BJ (cell line): ENCODE measurements at places on chromosomes 3 and 15.

GRCh38 chr15:57640930-57641682, 49.4 kb downstream of the MYZAP start:
- DNase-seq = no peak

- DNase-seq = no peak
Observed at GRCh38 chr3:76756577-76756976, 283.3 kb upstream of the ROBO2 start.

- DNase-seq = no peak
Observed at GRCh38 chr15:67707520-67708283, 117.6 kb upstream of the SKOR1 start.

- DNase-seq = no peak
Observed at GRCh38 chr15:31957581-31957980, 72.7 kb upstream of the CHRNA7 start.

DNA sequence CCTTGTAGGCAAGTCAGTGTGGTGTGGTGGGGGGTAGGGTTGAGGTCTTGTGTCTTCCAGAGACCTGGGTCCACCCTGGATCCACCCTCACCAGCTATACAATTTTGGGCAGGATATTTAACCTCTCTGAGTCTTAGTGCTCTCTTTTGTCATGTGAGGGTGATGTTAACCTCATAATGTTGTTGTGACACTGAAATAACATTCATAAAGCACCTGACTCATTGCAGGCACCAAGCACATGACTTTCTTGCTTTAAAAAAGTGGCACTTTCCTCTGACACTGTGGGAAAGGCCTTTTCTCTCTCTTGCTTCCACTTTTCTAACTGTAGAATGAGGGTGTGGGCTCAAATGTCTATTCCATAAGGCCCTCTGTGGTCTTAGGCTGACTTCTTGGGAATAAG, 75.5 kb downstream of the SCN10A start:
- no peak for DNase-seq

DNA sequence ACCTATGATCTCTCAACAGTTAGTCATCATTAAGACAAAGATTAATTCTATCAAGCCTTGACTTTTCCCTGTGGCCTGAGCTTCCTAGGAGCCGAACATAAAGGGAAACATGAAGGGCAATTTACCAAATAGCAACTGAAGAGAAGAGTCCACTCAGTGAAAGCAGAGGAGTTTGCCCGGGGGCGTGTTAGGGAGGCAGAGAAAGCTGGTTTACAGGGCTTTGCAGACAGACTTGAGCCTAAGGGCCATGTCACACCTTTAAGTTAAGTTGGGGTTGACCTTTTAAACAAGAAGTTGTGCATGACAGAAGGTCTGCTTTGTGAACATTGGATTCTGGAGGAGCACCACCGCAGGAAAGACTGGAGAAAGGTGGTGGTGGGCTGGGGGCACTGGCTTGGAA, 701.8 kb upstream of the CFAP20DC start:
- no peak for DNase-seq
